ENCODE measurements at places on chromosomes 6 and 20.
A peak's percentile ranks its signal among the peaks of the same experiment; 100 is the strongest.

- DNase-seq, result no peak
Observed at GRCh38 chr6:158049055-158050028, 67.7 kb downstream of the SYNJ2 start.

DNA sequence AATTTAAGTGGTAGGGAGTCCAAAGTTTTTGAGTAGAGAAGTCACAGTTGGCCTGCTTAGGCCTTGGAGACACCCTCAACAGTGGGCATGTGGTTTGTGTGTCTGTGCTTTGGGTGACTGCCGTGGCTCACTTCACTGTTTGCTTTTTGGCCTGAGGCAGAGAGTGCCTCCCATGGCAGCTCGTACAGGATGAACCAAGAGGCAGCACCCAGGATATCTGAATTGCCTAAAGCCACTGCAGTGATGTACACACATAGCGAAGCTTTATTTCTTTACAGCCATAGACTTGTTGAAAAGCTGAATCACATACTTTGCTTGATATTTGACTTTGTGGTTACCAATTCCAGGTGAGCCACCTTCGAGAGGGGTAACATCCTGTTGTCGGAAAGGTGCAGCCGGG is 21.6 kb downstream of the RREB1 start:
- peak; percentile 41 for DNase-seq

- DNase-seq, result no peak
Observed at GRCh38 chr20:3919352-3919751, 30.2 kb downstream of the PANK2 start.

- no peak for DNase-seq
Observed at GRCh38 chr6:170186941-170187668, 103.8 kb downstream of the DLL1 start.

DNA sequence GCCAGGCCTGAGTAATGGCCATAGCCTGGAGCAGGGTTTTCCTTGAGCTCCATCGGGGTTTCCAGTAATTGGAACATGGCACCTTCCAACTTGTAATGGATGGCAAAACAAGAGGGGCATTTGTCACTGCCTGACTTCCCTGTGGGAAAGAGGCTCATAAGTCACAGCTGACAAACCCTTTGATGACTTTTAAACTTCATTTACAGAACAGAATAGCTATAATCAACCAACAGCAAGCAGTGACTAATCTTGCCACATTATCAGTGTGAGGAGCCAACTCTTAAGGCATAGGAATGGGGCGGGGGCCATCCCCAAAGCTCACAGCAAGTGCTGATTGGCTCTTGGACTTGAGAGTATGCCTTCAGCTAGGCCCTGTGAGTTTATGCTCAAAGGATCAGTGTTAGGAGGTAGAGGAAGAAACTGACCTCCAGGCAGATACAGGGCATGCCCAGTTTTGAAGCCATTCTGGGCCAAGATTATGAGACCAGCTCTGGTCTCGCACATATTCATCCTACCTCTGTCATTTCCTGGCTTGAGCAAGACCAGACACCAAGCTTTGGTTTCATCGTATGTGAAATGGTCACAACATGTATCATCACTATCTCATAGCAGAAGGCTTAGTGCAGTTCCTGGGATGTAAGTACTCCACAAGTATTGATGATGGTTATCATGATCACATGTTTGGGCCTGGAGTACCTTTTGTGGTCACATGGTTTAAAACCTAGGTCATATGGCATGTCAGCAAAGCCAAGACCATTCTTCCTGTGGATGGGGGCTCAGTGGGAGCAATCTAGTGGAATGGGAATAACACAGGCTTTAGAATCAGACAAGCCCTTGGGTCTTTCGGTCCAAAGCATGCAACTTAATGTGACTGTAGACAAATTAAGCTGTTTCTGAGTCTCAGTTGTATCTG is 49.2 kb downstream of the EIF2S2 start:
- no peak for DNase-seq

DNA sequence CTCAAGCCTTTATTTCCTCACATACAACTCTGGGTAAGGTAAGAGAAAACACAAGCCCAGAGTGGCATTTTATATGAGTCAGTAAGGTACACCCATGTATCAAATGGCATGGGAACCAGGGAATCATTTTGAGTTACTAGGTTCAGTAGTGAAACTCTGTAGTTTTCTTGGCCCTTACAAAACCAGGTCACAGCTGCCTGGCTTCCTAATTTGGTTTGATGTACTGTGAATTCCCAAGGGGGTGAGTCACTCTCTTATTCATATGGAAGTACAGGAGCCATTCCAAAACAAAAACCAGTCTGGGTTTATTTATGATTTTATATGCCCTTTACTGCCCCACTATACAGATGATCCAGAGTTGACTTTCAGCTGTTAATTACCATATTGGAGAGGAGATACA is 70.7 kb downstream of the PDE7B start:
- DNase-seq, result no peak

- no peak for DNase-seq
Observed at GRCh38 chr6:30329331-30329730, 2.6 kb downstream of the TRIM39 start.

GRCh38 chr6:31351401-31352309 is 5.3 kb downstream of the HLA-B start:
- DNase-seq, result peak; percentile 22

DNA sequence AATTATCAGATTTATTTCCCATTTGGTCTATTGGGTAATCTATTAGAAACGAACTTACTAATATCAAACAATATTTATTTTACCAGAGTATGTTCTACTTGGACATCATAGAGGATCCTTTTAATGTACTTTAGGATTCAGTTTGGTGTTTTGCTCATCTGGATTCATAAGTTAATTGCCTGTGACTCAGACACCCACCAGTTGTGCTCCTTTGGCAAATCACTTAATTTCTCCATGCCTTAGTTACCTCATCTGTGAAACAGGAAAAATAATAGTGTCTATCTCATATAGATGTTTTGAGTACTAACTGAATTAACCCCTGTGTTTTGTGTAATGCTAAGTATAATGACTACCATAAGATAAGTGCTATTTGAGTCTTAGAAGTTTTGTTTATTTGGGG is 292.1 kb downstream of the LAMA2 start:
- DNase-seq, result no peak

- peak; percentile 49 for DNase-seq
Observed at GRCh38 chr6:36129941-36130666, at the start of gene MAPK13. Gene MAPK13 (plus strand): TSS chr6:36130513. CDS start chr6:36130583, 70 bp downstream.

- DNase-seq, result no peak
Observed at GRCh38 chr20:64149141-64149540, 15.1 kb upstream of the MYT1 start.

DNA sequence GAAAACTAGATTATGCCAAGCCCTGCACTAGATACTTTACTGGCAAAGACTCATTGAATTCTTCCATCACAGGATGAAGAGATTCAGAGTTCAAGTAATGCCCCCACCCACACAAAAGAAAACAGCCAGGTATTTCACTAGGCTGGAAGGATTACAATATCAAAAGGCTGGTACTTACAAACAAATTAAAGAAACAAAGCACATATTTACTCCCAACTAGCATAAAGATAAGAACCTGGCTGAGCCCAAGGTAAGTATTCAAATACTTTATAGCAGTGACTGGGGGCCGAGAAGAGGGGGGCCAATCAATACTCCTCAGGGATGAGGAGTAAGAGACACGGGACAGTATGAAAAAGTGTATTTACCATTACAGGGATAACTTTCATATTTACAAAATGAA is 3.7 kb downstream of the ACOT8 start:
- no peak for DNase-seq

GRCh38 chr6:16403831-16404230 is 165.4 kb downstream of the GMPR start:
- no peak for DNase-seq

GRCh38 chr6:139296927-139297326 is 5.1 kb upstream of the TXLNB start:
- no peak for DNase-seq

DNA sequence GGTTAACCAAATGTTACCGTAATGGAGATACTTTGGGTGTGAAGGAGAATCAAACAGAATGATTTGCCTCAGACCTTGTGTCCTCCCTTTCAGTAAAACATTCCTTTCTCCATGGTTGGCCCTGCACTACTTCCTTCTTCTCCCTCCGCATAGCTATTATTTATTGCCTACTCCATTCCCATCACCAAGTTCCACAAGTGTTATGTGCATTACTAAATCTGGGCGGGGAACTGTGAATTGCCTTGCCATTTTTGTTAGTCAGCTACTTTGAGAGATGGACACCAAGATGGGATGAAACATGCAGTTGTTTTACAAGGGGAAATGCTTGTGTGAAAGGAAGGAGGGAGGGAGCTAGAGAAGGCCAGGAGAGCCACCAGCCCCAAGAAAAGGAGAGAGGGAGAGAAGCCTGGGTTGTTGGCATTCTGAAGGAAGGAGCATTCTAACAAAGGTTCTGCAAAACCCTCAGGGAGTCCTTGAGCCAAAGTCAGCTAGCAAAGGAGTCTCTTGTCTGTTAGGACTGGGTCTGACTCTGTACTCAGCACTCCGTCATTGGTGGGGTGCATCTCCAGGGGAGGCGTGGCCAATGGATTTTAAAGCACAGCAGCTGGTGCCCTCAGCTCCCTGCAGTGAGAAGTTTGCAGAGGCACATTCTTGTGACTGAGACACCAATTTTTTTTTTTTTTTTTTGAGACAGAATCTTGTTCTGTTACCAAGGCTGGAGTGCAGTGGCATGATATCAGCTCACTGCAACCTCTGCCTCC is 83.6 kb upstream of the CHD6 start:
- DNase-seq, result no peak
